ENCODE measurements at places on chromosomes 6 and 20.
A peak's percentile ranks its signal among the peaks of the same experiment; 100 is the strongest.

GRCh38 chr6:105429676-105430075 lies 26.8 kb upstream of the PREP start:
- DNase-seq = no peak

- no peak for DNase-seq
Observed at GRCh38 chr6:137353346-137353745, 134.2 kb upstream of the IFNGR1 start.

GRCh38 chr20:8476021-8476420 lies 344.0 kb downstream of the PLCB1 start:
- peak; percentile 6 for DNase-seq

DNA sequence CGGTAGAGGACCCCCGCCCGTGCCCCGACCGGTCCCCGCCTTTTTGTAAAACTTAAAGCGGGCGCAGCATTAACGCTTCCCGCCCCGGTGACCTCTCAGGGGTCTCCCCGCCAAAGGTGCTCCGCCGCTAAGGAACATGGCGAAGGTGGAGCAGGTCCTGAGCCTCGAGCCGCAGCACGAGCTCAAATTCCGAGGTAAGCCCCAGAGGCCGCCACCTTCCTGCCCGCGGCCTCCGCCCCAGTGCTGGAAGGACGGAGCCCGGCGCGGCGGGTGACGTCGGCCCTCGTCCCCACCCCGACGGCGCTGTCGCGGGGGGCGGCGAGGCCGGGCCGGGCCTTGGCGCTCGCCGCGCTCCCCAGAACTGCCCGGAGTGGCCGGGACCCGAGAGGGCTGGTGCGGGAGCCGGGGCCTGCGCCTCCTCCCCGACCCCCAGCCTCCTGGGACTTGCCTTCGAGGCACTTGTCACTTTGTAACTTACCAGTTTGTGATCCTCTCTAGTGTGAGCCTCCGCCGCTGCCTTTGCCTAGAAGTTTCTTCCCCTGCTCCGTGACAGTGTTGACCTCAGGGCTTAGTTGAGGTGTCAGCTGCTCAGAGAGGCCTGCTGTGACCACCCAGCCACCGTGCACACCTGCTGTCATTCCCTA lies 417 bp downstream of the VAPB start:
- DNase-seq = peak; percentile 36

GRCh38 chr20:823574-823902 lies 10.0 kb upstream of the FAM110A start:
- DNase-seq = no peak

GRCh38 chr20:14336686-14337085 lies 726 bp downstream of the FLRT3 start:
- no peak for DNase-seq

Data from CD4-positive, alpha-beta T cell treated with Interferon gamma for 1 hour (primary cell).